T-helper 2 cell (primary cell): ENCODE measurements at places on chromosomes 11 and 22.

DNA sequence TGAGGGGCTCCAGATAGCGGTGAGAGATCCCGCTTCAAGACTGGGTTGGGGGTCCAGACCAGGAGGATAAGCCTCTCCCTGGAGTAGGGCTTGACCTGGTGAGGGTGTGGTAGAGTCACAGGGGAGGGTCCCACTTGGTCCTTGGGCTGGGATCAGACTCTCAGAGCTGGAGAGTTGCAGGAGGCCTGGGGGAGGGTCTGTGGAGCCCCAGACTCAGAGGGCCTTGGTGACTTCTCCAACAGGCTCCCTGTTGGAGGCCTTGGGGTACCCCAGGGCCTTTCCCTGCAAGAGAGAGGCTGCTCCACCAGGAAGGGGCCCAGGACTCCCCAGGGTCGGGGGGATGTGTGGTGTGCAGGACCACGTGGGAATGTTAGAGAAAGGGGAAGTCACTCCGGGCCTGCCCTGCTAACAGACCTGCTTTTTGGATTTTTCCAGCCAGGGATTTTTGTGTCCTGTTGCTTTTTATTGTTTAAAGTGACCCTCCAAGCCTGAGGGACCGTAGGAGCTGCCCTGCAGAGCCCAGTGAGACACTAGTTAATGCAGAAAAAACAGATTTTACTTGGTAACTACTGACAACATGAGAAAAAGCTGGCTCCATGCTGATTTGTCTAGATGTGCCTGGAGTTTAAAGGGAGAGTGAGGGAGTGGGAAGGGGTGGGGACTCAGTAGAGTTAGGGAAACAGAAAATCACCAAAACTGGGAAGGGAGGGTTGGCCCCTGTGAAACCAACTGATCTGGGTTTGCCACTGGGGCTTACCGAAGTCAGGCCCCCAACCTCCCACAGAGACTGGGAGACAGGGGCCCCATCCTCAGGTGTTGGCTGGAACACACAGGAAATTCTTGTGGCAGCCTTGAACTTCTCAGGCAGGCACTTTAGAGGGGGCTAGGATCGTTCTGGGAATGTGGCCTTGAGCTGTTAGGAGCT, 801 bp upstream of the TXNRD2 start:
- peak; percentile 46 for DNase-seq

DNA sequence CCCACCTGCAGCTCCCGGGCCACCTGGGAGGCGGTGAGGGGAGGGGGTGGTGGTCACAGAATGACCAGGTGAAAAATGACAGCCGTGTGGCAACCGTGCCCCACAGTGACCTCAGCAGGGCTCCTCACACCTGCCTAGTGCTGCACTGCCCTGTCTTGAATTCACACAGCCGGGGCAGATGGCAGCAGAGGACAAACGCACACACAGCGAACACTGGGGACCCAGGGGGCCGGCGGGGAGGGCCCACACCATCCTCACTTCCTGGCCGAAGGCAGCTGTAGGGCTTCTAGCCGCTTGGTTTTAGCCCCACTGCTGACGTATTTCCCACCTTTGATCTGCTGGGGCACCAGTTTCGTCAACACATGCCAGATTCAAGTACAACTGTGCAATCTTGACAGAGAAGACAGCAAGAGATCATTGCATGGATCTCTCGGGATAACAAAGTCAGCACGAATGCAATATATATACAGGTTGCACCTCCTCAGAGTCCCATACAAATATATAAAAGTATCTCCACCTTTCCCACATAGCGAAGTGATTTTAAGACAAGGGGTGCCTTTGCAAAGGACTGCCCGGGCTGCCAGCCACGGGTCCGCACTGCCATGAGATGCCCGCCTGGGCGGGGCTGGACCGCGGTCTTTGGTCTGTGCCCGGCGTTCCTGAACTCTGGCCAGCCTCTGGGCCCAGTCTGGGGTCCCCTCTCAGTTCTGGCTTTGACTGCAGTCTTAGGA, 26.9 kb downstream of the TRMU start:
- no peak for DNase-seq

DNA sequence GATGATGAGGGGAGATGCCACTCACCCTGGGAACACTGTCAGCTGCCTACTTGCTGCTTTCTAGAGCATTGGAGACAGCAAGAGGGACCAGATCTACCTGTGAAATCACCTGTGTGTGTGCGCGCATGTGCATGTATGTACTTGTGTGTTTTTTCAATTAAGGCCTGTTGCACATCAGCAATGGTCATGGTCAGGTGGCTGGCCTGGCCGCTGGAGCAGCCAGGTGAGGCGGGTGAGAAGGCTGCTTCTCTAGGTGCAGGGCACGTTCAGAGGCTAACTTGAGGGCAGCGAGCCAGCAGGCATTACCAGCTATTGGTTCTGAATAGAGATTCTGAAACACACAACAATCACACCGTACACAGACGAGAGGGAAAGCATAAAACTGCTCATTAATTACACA, 65.1 kb downstream of the PARVG start:
- no peak for DNase-seq

- no peak for DNase-seq
Measured at GRCh38 chr11:7630002-7630401, 43.3 kb downstream of the CYB5R2 start.

GRCh38 chr11:11521306-11522002, 100.4 kb downstream of the GALNT18 start:
- DNase-seq: no peak

DNA sequence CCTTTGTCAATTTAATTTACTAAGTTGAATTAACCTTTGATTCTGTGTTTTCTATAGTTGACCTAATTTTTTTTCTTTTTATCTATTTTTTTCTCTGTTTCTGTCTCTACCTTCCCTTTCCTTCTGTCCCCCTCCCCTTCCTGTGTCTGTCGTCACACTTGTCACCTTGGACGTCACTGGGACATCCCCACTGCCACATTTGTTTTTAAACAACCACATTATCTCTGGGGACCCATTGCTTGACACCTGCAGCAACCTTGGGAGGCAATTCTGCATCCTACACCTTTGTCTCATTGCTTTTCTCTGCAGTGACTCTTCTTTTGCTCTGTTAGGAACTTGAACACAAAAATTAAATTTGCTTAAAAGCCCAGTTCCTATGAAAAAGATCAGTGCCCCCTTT, 51.8 kb upstream of the TTC12 start:
- DNase-seq: no peak

- DNase-seq: no peak
Measured at GRCh38 chr11:96072592-96072991, 148.7 kb upstream of the MTMR2 start.

- no peak for DNase-seq
Measured at GRCh38 chr11:96391698-96392307, 2.0 kb downstream of the JRKL start.

GRCh38 chr11:31060880-31061279, 308.7 kb downstream of the DCDC1 start:
- no peak for DNase-seq

DNA sequence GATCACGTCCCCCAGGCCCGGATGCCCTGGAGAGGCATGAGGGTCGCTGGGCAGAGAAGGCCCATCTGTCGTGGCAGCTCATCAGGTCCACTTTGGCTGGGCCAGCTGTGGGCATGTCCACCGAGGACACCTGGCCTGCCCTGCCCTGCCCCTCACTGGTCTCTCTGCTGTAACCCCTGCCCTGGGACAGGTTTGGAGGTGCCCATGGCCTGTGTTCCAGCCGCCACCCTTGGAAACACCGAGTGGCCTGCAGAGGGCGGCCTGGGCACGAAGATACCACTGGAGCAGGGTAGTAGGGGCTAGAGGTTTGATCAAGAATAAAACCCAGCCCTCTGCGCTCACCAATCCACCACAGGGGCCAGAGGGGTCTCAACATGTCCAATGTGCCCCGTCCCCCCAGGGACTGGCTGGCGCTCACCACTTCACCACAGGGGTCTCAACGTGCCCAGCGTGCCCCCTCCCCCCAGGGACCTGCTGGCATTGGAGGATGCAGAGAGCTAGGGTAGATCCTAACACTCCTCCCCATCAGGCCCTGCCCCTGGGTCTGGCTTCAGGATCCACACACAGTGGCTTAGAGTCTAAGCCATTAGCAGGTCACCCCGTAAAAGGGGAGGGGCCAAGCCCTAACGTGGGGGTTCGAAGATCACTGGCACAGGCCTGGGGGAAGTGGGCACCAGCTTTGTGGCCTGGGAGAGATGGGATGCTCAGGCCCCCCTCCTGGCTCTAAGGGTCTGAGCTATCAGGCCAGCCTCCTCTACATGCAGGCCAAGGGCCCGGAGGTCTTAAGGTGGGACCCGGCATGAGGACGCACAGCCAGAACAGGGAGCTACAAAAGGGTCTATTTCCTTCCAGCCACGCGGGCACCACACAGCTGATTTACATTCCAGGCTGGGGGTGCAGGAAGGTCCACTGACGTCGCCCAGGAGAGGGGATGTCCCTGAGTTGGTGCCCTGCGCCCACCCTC, 1.3 kb upstream of the HDAC10 start:
- DNase-seq: no peak

DNA sequence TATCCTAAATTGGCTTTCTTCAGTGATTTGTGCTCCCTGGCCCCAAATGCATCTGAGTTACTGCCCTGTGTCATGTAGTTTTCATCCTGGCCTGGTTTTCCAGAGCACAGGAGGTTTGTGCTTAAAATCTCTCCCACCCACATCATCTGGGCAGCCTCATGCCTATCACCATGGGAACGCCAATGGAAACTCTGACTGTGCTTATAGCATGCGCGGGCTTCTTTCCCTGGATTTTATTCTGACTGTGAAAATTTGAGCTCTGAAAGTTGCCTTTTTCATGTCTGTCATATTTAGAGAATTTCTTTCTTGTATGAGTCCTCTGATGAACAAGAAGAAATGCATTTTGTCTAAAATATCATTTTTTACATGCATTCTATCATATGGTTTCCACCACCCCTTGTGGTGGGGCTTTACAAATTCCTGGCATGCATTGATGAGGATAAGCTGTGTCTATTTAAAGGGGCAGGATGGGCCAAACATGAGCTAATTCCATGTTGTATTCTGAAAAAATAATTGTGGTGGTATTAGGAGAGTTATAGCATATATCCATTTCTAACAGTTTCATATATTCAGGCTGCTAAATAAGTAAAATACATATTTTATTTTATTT, 55.1 kb downstream of the IRAG1 start:
- no peak for DNase-seq

- no peak for DNase-seq
Measured at GRCh38 chr11:44742508-44743246, 15.9 kb downstream of the TSPAN18 start.

DNA sequence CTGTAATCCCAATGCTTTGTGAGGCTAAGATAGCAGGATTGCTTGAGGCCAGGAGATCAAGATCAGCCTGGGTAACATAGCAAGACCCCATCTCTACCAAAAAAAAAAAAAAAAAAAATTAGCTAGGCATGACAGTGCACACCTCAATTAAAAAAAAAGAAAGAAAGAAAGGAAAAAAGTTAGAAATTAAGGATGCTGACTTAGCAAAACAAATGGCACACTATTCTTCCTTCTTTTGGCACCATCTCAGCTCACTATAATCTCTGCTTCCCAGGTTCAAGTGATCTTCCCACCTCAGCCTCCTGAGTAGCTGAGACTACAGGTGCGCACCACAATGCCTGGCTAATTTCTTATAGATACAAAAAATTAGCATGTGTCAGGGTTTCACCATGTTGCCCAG, 33.9 kb downstream of the PC start:
- DNase-seq: no peak

GRCh38 chr22:26429458-26430286, 612 bp downstream of the ASPHD2 start:
- DNase-seq: peak; percentile 27

DNA sequence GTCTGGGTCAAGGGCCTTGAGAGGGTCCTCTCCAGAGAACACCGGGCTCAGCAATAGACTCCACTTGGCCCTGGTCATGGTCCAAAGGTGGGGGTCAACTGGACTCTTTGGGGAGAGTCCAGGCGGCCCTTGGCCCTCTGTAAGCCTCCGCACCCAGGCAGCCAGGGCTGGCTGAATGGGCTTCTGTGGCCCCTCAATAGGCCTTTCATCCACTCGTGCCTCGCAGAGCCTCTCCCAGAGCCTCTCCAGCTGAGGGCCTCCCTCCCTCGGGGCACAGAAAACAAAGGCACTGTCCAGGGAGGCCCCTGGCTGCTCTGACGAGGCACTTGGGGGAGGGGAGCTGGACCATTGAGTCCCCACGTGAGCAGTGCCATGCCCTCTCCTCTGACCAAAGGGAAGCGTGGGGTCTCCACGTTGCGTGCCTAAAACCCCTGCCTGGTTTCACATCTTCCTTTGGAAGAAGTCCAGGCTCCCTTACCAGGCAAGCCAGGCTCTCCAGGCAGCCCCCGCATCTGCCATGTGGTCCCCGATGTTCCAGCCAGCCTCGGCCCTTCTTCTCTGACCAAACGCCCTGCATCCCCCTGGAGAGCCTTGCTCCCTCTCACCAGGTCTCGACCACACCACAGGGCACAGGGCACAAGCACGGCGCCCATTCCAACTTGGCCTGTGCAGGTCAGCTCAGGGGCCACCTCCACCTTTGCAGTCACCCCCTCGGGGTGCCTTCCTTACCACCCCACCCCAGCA, 15.5 kb downstream of the KIAA0930 start:
- no peak for DNase-seq

DNA sequence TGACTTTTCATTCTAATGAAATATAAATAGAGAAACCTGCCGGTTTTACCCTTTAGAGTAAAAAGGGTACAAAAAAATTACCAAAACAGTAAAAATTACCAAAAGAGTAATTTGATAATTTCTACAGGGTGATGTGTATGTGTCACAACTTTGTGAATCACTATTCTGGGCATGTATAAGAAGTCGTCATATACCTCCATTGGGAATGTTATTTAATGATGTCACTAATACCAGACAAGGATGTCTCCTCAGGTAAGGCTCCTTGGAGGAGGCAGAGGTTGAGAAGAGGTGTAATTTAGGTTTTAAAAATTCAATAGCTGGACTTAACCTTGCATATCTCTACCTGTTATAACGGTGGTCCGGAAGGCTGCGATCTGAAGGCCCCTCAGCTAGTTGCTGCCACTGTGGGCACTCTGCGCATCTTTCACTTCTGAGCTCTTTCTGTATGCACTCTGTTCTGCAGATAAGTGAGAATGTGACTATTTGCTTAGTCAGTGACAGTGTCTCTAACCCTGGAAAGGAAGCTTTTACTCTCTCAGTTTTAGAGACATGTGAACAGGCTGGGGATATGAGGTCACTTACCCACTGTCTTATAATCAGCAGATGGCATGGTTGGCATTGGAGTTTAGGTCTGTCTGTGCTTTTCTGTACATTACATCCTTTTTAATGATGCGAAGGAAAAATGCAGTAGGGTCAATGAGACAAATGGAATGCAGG, 987 bp upstream of the NCR3LG1 start:
- no peak for DNase-seq

GRCh38 chr11:122268601-122269130, 152.7 kb upstream of the BLID start:
- DNase-seq: no peak

DNA sequence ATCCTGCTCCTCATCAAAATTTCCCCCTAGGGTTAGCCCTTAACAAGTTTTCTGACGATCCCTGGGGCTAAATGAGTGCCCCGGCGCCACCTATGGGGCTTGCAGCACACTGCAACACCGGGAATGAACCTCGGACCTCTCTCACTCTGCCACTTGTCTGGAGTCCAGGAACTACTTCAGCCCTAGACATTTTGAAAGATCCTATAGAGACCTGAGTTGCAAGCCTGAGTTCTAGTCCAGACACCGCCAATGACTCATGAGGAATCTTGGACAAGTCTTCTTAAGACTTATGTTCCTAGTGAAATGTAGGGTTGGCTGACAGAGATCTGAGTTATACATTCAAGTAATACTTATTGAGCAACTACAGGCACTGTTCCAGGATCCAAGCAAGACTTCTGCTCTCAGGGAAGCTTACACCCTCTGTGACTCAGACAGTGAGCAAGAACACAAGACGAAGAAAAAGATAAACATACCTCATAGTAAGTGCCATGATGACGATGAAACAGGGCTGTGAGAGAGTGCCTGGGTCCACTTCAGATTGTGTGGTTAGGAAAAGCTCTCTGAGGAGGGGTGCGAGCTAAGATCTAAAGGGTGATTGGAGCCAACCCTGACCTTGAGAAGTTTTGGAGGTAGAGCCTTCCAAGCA, 10.2 kb upstream of the STK33 start:
- DNase-seq: no peak
